ENCODE measurements at places on chromosomes 4 and X. TPM values are rescaled to one million over a fixed set of nuclear protein-coding genes. Genes with fewer than 3 reads are reported as not detected.

Gene MAGEB17
- not detected for polyA plus RNA-seq

Gene AMER1
- 0.93 TPM for polyA plus RNA-seq

Gene TLR6
- 2.8 TPM for polyA plus RNA-seq

Gene GLRA3
- polyA plus RNA-seq: not detected

Gene ERAS
- not detected for polyA plus RNA-seq

DNA sequence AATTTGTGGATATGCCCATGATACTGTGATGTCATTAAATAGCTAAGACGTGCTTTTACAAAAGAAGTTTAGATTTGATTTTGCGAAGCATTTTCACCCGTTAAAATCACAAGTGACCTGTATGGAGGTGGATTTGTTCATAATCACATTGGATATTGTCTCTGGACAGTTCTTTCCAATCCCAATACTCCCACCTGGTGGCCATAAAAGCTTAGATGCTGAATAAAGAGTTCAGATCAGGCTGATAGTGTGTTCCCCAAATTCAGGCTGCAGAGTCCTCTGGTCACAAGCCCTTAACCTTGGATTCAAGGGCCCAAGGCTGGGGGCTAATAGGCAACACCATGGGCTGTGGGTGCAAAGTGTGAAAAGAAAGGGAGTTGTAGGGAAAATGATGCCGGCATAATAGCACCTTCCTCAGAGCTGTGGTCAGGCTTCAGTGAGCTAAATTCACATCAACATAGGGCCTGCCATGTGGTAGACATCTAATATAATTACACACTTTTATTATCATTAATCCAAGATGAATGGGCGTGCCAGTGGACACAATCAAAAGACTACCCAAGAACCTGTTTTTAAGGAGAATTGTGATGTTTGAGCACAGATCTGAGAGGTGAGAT lies 28.1 kb downstream of the SMIM43 start:
- DNase-seq: no peak

Gene GPR34
- polyA plus RNA-seq: not detected

- DNase-seq: no peak
These were observed 59.2 kb upstream of the LEF1 start for GRCh38 chr4:108227923-108228322.

GRCh38 chrX:66046612-66047235 lies 6.8 kb upstream of the VSIG4 start:
- DNase-seq: no peak

Gene FGF5
- polyA plus RNA-seq: 39.9 TPM
